ENCODE measurements at places on chromosomes 7 and 10. TPM values are rescaled to one million over a fixed set of nuclear protein-coding genes. Genes with fewer than 3 reads are reported as not detected.

Gene AKR1B15
- total RNA-seq: 0.14 TPM

Gene RPEL1
- total RNA-seq: 0.08 TPM

Gene KIAA1217
- total RNA-seq: 5.2 TPM

Gene OR13A1
- total RNA-seq: not detected

Gene DOCK4
- total RNA-seq: 5.5 TPM

Gene ARMC3
- total RNA-seq: not detected

Gene GSTO1
- total RNA-seq: 239 TPM

Gene MYO1G
- total RNA-seq: not detected

Gene NANOS1
- 4.7 TPM for total RNA-seq

Gene SEC61A2
- 5.1 TPM for total RNA-seq

Gene GRID2IP
- not detected for total RNA-seq

Gene TMEM196
- total RNA-seq: not detected

Gene AQP1
- 1.7 TPM for total RNA-seq

Gene WDFY4
- total RNA-seq: not detected

Gene GPR158
- 1.1 TPM for total RNA-seq

Gene APBB1IP
- not detected for total RNA-seq

Gene DDX21
- 78.2 TPM for total RNA-seq

Gene DNAH11
- 53.6 TPM for total RNA-seq

Gene SPAM1
- total RNA-seq: not detected

Gene SPDYE11
- not detected for total RNA-seq

Gene IGFBP1
- total RNA-seq: not detected

Gene LRMDA
- not detected for total RNA-seq

Gene FRMD4A
- 2.3 TPM for total RNA-seq

Gene HABP2
- total RNA-seq: not detected

Gene WEE2
- not detected for total RNA-seq

Gene HKDC1
- total RNA-seq: 0.23 TPM

Gene MRPL43
- total RNA-seq: 105 TPM

Gene AKR1C4
- total RNA-seq: not detected

Gene DGKB
- total RNA-seq: not detected

Gene RNF32
- total RNA-seq: 3.8 TPM

Gene TCF7L2
- 3.3 TPM for total RNA-seq

Gene INHBA
- total RNA-seq: 2.2 TPM

Gene TAX1BP1
- 164 TPM for total RNA-seq

Gene ENO4
- 0.17 TPM for total RNA-seq

Gene BAZ1B
- total RNA-seq: 74.8 TPM

Gene AGMO
- total RNA-seq: not detected

Gene AKR1C3
- 92.2 TPM for total RNA-seq

Gene SH2D4B
- not detected for total RNA-seq

Gene ATAD1
- 0.81 TPM for total RNA-seq

Gene CPEB3
- total RNA-seq: 0.56 TPM

Gene ZP3
- total RNA-seq: 0.97 TPM

Gene LHFPL3
- total RNA-seq: 0.43 TPM

Gene ENKUR
- total RNA-seq: not detected

Gene CTAGE4
- total RNA-seq: 0.15 TPM

Gene GNAI1
- total RNA-seq: 71.9 TPM

Gene CPA5
- not detected for total RNA-seq

Gene PNLIPRP3
- not detected for total RNA-seq

Gene NPC1L1
- not detected for total RNA-seq

Gene ABCB1
- total RNA-seq: 12.4 TPM

Gene ERVW-1
- total RNA-seq: not detected

Gene CYP2C19
- total RNA-seq: not detected

Gene ECHDC3
- total RNA-seq: 4.4 TPM

Gene ITIH2
- total RNA-seq: not detected

Gene OPALIN
- total RNA-seq: not detected

Gene EVX1
- total RNA-seq: not detected
